ENCODE measurements at places on chromosomes 7 and 10.

GRCh38 chr7:46186131-46186530, 265.1 kb upstream of the IGFBP3 start:
- no peak for DNase-seq

- DNase-seq, result no peak
Measured at GRCh38 chr7:84384417-84384816, 189.8 kb upstream of the SEMA3A start.

DNA sequence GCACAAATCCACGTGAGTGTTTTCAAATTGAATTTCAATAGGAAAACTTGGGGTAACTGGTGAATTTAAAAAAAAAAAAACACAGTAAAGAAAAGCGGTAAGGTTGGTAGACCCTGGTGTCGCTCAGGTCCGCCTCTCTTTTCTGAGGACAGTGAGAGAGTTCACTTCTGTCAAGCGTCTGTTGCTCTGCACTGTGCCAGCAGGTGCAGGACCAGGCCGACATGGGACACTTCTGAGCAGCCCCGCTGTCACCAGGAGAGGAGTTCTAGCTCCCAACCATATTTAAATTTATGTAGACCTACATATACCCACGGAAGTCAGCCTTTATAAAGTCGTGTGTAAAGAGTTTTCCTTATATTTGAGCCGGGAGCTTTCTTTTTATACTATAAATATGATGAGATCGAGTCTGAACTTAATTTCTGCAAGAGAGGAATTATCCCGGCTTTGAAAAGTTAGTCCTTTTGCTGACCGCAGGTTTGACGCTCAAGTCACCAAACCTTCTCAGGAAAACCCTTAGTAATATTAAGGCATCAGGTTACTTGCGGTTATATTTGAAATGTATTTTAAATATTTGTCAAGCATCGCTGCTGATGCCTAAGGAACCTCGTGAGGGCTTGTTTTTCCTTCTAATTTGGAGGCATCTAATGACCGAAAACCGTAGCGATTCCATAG, 531 bp downstream of the IKZF1 start:
- peak; percentile 70 for DNase-seq

GRCh38 chr10:4579844-4580243, 246.2 kb upstream of the AKR1E2 start:
- DNase-seq, result no peak

GRCh38 chr7:117041007-117041406, 87.7 kb downstream of the ST7 start:
- DNase-seq, result no peak
